LNCaP clone FGC (cell line): ENCODE measurements at places on chromosomes 13 and 19.

GRCh38 chr13:112712451-112713207, 22.8 kb downstream of the ATP11A start:
- DNase-seq: no peak

DNA sequence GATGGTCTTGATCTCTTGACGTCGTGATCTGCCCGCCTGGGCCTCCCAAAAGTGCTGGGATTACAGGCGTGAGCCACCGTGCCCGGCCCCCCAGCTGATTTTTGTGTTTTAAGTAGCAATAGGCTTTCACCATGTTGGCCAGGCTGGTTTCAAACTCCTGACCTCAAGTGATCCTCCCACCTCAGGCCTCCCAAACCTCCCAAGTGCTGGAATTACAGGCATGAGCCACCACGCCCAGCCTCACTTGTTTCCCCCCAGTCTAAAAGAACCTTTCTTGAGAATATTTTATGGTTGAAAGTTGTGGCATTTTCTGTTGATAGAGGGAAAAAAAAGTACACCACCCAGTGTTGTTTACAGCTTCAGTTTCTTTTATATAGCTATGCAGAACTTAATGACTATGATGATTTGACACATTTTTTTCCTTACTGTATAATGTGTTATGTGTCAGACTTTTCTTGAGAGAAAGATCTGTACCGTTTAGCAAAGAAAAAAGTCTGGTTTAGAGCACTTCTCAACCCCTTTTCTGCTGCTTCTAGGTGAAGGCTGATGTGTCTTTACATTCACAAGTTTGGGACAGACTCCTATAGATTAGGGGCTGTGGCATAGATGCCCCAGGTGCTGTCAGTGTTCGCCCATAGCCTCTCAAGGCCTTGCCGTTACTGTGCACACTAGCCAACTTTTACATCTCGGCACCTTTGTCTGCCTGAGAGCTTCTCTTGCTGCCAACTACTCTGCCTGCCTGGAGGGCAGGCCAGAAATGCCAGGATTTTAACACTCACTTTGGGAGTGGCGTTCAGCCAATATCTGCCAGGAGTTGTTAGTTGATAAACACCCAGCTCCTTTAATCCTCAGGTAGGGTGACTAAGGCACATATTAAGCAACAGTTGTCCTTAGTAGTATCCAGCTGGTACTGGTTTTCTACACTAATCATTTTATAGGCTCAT, 33.0 kb downstream of the KCTD4 start:
- DNase-seq: peak; percentile 83

GRCh38 chr13:37752146-37752545, 117.4 kb downstream of the TRPC4 start:
- DNase-seq: no peak

DNA sequence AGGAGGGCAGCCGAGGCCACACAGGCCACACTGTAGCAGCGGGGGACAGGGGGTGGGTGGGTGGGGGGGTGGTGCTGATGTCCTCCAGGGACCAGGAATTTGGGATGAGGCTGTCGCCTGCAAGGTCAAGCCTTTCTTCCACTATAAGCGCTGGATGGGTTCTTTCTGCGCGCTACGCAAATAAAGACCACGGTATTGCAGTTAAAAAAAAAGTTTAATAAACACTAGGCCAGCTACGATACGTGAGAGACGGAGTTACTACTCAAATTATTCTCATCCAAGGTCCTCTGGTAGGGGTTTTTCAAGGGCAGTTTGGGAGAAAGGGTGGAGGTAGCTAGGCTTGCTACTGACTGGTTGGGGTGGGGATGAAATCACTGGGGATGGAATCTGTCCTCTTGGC, 508 bp upstream of the ZNF44 start:
- no peak for DNase-seq

DNA sequence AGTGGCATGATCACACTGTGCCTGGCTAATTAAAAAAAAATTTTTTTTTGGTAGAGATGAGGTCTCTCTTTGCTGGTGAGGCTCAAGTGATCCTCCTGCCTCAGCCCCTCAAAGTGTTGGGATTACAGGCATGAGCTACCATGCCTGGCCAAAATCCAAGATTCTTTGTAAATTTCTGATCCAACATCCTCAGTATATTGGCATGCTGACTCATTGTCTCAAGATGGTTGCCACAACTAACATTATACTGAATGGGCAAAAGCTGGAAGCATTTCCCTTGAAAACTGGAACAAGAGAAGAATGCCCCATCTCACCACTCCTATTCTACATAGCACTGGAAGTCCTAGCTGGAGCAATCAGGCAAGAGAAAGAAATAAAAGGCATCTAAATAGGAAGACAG, 100.0 kb downstream of the KLF5 start:
- no peak for DNase-seq

DNA sequence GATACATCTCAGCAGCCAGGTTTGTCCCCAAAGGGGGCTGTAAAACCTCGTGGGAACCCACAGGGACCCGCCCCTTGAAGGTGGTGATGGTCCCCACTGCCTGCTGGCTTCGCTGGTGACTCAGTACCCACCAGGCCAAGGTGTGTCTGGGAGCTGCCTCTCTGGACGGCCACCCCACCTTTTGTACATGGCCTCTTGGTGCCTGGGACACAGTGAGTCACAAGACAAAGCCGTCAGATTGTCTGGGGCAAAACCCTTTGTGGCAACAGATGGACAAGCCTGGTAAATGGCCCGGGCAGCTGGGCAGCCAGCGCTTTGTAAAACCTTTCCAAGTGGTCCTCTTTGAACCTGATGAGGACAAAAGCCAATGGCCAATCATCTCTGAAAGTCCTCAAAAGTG, 27.9 kb upstream of the KLF2 start:
- no peak for DNase-seq

- DNase-seq: no peak
Observed at GRCh38 chr19:29789007-29789406, 22.8 kb upstream of the CCNE1 start.

DNA sequence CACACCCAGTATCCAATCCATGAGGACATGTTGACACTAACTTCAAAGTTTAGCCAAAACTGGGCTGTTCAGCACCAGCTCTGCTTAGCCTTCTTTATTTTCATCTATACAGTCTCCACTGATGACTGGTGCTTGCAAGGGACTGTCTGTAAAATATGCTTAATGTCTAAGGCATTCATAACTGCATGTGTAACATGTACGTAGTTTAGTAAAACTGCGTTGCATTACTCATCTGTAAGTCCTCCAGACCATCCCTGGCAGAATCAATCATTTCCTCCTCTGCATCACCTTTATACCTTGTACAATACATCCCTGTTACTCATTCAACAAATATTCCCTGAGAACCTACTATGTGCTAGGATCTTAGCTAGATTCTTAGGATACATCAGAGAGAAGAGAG, 362.1 kb downstream of the MTUS2 start:
- no peak for DNase-seq

- no peak for DNase-seq
Observed at GRCh38 chr19:53877361-53877766, 4.6 kb upstream of the PRKCG start.

- DNase-seq: no peak
Observed at GRCh38 chr13:36313047-36313969, 15.7 kb upstream of the CCDC169 start.

DNA sequence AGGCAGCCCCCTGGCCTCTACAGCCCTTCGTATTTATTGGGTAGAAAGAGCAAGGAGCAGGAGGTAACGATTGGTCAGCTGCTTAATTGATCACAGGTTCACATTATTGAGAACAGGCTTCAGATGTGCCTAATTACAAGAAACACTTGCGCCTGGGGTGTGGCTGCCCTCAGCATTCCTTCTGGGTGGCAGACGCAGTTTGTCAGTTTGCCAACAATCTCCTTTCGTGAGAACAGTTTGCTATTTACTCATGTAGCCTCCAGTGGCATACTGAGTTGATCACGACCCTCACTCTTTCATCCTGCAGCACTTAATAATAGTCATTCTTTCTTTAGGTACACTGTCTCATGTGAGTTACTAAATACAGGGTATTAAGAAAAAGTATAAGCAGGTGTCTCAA, 985.6 kb downstream of the SLITRK5 start:
- no peak for DNase-seq

DNA sequence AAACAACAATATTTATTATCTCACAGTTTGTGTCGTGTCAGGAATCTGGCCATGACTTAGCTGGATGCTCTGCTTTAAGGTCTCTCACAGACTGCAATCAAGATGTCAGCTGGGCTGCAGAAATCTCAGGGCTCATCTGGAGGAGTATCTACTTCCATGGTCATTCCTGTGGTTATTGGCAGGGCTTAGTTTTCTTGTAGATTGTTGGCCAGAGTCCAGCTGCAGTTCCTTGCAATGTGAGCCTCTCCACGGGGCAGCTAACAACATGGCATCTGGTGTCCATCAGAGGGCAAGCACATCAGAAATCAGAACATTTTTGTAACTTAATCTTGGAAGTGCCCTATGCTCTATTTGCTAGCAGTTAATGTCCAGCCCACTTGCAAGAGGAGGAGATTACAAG, 45.7 kb upstream of the TDRD3 start:
- DNase-seq: no peak

DNA sequence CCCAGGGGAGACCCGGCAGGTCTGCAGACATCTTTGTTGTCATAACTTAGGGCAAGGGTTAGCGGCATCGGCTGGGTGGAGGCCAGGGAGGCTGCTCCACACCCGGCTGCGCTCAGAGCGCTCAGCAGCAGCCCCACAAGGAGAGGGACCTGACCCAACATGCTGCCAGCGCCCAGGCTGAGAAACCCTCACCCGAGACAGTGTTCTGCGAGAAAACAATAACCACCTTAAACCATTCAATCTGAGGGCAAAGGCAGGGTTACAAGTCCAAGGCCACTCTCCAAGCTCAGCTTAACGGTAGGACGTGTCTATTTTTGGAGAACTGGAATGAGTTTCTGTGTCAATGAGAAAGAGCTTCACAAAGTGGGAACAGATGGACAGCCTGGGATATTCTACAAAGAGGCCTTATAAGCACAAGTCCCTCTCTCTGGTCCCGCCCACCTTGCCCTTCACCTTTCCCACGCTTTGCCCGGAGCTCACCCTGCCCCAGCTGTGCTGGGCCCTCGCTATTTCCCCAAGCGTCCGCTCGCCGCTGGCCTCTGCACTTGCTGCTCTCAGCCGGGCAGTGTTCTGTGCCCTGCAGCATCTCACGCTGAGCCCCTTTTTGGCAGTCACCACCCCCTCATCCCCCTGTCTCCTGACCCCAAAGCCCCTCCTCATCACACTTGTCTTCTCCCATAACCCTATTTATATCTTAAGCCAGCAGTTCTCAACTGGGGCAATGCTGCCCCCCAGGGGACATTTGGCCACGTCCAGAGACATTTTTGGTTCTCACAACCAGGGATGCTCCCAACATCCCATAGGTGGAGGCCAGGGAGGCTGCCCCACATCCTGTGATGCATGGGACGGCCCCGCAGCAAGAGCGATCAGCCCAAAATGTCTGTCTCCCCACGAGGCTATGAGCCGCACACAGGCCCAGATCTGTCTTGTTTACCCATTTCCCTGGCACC, 17.6 kb downstream of the PPP1R12C start:
- DNase-seq: no peak

DNA sequence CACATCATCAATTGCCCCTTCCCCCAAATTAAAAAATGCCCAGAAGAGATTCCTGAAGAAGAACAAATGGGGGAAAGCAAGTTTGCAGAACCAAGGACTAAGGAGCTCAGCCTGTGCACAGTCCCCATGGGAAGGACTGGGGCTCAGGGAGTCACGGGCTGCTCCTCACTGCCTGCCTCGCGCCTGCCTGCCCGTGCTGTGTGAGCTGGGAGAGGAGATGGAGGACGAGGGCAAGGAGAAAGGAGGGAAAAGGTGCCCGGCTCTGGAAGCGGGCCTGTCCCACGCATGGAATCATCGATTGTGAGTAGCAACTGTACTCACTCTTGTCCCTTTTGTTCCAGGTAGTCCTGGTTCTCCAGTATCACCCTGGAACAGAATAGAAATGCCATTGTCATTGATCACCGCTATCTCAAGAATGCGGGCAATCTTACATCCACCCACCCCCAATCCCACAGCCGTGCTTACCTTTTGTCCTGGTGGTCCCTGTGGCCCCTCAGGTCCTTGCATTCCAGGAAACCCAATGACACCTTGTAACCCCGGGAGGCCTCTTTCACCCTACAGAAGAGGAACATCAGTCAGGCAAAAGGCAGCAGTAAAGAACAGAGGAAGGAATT, 93.4 kb downstream of the COL4A1 start:
- no peak for DNase-seq

DNA sequence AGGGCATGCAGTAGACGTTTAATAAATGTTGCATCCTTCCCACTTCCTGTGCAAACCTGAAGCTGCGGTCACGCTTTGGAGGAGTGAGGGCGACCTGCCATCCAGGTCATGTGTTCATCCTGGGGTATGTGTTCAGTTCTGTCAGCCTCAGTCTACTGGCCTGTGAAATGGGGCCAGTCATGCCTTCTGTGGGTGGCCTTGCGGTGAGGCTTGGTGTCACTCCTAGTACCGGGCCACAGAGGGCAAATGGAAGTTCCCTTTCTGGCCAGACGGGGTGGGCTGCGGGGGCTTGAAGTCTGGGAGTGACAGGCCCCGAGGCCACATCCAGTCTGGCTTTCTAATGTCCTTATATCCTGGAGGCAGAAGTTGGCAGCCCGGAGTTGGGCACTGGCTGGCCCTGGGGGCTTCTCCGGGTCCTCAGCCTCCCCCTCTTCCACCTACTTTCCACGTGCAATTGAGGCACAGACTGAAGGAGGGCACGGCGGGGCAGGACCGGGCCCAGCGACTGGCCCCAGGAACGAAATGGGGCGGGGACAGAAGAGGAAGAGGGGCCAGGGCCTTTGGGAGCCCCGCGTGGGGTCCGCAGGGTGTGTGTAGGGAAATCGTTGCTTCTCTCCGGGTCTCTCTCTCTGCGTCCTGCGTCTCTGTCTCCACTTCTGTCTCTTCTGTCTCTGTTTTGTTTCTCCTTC, 11.1 kb downstream of the PDE4A start:
- no peak for DNase-seq

- no peak for DNase-seq
Observed at GRCh38 chr13:113602291-113602988, 17.9 kb downstream of the TFDP1 start.

- DNase-seq: no peak
Observed at GRCh38 chr13:96473526-96474180, 383.7 kb downstream of the HS6ST3 start.

GRCh38 chr13:23902975-23903905, 5.9 kb upstream of the C1QTNF9B start:
- DNase-seq: no peak

- DNase-seq: no peak
Observed at GRCh38 chr13:41541142-41541938, 84.0 kb downstream of the RGCC start.
